Ovary (tissue), 10 donors: ENCODE measurements at places on chromosomes 6 and 20. TPM values are rescaled to one million over a fixed set of nuclear protein-coding genes. Genes with fewer than 3 reads are reported as not detected.

The FRMD1 gene
- total RNA-seq = 0.48 TPM

The FBXO30 gene
- 5.6 TPM for total RNA-seq

- H3K4me1 ChIP-seq = peaks cover 34% of the 10 kb centered on the region
- no peak for DNase-seq
- H3K27me3 ChIP-seq = no peaks in the 10 kb centered on the region
- H3K27ac ChIP-seq = no peak overlapping the region
- no peaks in the 10 kb centered on the region for H3K36me3 ChIP-seq
- no peak overlapping the region for H3K4me3 ChIP-seq
These were observed 29.0 kb downstream of the MAP3K5 start for GRCh38 chr6:136763255-136763654.

DNA sequence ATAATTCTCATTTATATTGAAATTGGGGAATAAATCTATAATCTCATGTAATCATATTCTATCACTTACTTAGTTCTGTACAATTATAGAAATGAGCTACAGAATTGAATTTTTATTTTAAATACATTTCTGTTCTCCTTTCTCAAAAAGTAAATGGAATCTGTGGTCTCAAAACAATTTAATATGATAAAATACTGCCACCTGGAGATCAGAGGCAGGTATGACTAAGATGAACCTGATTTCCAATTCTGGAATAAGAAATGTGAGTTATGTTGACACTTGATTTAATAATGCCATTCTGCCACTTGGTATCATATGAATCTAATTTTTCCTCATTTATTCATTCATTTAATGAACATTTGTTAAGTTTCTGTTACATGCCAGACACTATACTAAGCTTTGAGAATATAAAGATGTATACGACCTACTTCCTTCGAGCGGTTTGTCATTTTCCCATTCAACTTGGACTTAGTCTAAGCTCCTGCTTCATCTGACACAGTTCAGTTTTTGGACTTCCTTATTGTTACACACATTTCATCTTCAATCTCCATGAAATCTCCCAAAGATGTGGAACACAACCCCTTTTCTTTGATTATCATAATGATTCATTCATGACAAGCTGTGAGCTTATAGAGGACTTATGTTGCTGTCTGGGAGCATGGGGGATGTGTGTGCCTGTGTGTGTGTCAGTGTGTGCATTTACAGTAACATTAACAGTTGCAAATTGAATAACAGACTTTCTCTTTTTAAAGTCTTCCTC, 7.5 kb upstream of the CCDC28A start:
- H3K4me1 ChIP-seq = no peaks in the 10 kb centered on the region
- no peak for DNase-seq
- no peak overlapping the region for H3K27ac ChIP-seq
